Inflammatory macrophage treated with lipopolysaccharide for 4 hours (primary cell): ENCODE measurements at places on chromosomes 5 and 9.
A peak's percentile ranks its signal among the peaks of the same experiment; 100 is the strongest.

DNA sequence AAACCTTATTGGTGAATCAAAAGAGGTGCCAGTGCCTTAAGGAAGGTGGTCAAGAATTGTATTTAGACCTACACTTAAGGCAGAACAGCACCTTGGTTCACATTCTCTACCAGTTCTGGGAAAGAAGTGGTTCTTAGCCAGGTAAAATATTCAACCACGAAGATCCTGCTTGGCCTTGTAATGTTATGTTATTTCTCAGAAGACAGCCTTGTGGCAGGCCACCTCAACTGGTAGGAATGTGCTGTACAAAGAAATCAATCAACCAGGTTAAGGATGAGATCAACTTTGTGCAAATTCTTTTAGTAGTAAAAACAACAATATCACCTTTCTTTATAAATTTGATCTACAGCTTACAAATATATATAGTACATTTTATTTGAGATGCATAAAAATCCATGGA, 246.8 kb downstream of the ARRDC3 start:
- DNase-seq = no peak

GRCh38 chr5:10310066-10310779, 2.5 kb upstream of the CMBL start:
- no peak for DNase-seq

DNA sequence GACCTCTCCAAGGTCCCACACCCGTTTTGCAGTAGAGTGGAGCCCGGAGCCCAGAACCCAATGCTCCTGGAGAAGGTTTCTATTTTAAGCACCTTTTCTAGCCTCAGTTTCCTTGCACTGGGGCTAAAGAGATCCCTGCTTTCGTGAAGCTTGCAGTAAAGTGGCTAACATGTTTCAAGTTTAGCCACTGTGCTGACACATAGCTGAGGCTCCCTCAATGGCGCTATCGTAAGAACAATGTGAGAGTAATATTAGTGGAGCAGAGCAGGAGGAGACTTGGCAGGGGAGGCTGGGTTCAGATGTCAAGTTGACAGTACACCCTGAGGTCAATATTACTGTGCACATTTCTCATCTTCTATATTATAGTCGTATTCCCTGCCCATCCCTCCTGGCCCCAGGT, 7.9 kb downstream of the CTXN3 start:
- no peak for DNase-seq

DNA sequence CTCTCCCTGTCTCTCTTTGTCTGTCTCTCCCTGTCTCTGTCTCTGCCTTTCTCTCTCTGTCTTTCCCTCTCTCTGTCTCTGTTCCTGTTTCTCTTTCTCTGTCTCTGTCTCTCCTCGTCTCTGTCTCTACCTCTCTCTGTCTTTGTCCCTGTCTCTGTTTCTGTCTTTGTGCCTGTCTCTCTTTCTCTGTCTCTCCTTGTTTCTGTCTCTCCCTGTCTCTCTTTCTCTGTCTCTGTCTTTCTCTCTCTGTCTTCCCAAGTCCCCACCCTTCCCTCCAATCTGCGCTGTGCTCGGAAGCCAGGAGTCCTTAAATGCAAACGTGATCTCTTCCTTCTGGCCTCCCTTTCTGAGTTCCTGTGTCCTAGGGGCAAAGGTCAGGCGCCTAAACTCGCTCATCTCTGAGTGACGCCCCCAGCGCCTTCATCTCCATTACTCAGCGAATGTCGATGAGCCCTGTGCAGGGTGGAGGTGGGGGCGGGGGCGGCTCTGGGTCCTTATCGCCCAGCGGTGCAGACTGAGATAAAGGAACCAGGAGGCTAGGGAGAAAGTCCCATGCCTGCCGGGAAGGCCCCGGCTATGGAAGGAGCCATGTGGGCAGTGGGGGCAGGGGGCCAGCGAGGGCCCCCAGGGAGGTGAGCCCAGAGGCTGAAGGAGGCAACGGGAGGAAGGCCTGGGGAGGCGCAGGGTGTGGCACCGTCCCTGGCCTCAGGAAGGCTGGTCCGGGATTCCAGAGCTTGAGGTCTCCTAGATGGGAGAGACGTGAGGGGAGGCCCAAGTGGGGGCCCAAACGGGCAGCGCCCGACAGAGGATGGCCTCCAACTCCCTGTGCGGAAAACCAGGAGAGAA, 1.5 kb upstream of the SLC6A19 start:
- no peak for DNase-seq

GRCh38 chr5:169302491-169303118, 1.7 kb upstream of the SLIT3 start:
- peak; percentile 65 for DNase-seq

GRCh38 chr5:127518319-127518621, 830 bp downstream of the PRRC1 start:
- DNase-seq = no peak

GRCh38 chr9:78127279-78128225, 95.9 kb upstream of the GNAQ start:
- DNase-seq = no peak

DNA sequence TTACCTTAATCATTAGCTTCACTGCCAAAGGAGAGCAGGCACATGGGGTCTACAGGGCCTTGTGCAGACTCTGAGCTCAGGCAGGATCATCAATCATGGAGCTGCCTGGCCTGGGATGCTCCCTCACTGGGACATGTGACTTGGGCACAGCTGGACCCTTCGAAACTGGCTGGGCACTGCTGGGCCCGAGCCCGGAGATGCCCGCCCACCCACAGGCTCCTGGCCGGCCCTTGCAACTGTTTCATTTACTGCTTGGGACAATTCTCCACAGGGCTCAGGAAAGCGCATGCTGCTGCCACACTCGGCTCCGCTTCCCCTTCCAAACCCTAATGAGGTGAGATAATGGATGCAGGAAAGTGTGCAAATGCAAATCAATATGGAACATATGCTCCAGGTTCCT, 387.5 kb downstream of the TRIM36 start:
- DNase-seq = no peak

GRCh38 chr9:101172616-101173015, 144.1 kb downstream of the PLPPR1 start:
- DNase-seq = no peak

DNA sequence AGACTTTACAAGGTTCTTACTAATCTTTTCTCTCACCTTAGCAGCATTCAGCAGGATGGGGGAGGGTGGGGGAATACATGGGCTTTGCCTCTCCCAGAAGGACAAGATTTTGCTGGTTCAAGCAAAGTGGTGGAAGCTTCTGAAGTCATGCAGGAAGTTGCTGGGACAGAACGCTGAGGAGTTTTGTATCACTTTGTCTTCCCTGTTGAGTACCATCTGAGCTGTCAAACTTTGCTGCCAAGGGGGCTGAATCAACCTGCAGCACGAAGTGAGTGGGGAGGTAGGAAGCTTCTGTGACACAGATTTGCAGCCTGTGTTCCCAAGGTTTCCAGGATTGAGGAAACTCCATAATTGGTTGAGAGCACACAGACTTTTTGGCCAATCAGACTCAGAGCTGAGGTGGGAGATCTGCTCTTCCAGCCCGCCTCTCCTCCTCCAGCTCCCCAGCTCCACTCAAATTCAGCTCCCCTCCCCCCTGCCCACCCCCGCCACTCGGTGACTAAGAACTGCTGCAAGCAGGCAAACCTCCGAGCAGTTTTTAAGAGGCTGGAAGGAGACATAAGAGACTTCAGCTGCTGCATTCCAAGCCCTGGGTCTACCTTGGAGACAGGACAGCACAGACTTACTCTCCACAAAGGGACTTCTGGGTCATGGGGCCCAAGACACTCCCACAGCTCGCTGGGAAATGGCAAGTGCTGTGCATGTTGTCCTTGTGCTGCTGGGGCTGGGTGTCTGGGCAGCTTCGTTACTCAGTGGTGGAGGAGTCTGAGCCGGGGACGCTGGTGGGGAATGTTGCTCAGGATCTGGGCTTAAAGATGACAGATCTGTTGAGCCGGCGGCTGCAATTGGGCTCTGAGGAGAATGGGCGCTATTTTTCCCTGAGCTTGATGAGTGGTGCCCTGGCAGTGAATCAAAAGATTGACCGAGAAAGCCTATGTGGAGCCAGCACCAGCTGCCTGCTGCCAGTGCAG, at the start of gene PCDHGC5:
Gene PCDHGC5 (plus strand): TSS at position 491 of the 971 bp plus-strand sequence. CDS start 160 bp downstream, at position 651.
- no peak for DNase-seq

DNA sequence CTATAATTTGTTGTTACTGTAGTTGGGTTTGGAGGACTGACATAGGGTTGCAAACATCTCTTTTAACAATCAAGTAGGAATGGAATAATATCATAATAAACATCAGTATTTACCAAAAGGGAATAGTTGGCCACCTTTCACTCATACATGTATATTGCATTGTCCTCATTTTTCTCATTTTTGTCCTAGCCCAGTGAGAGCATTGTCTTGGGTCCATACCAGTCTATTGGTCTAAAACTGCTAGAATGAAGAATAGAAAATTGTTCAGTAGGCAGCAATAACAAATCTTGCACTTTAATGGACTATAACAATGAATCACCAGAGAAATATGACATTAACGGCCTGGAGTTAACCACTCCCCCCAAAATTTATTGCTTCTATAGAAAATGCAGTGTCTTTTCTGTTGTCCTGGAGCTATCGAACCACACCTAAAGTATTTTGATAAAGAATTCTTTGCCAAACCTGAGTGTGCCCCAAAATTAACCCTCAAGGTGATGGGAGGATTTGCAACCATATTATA, 80.9 kb upstream of the IL33 start:
- no peak for DNase-seq

DNA sequence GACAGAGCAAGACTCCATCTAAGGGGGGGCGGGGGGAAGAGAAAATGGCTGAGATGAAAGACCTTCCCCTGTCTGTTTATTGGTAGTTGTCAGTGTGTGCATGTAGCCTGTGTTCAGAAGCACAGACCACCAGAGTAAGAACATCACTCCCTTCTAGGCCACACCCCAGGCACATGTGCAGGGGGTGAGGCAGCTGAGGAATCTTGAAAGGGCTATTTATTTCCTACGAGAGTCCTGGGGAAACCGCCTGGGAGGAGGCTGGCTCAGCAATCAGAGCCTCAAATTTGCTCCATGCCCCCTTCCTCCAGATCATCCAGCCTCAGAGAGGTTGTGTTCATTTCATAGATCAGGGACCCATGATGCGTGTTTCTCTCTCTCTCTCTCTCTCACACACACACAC, 7.1 kb downstream of the MYORG start:
- DNase-seq = no peak
